ENCODE measurements at places on chromosomes 11 and 22.

- DNase-seq: no peak
These were observed 18.3 kb upstream of the GALNT18 start for GRCh38 chr11:11640152-11640551.

DNA sequence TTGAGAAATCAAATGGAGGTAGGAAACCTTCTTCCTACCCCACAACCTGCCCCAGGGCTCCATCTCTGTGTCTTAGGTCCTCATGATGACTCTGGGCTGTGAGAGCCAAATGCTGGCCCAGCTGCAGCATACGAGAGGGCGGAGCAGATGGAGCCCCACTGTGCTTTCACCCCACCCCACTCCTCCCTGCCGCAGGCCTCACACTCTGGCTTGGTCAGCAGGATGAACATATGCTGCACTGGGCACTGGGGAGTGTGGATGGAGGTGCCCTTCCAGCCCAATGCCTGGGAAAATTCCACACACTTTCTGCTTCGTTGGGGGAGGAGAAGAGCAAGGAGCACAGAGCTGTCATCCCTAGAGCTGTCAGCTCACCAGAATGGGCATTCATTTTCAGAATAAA lies 271.6 kb upstream of the CADM1 start:
- no peak for DNase-seq

DNA sequence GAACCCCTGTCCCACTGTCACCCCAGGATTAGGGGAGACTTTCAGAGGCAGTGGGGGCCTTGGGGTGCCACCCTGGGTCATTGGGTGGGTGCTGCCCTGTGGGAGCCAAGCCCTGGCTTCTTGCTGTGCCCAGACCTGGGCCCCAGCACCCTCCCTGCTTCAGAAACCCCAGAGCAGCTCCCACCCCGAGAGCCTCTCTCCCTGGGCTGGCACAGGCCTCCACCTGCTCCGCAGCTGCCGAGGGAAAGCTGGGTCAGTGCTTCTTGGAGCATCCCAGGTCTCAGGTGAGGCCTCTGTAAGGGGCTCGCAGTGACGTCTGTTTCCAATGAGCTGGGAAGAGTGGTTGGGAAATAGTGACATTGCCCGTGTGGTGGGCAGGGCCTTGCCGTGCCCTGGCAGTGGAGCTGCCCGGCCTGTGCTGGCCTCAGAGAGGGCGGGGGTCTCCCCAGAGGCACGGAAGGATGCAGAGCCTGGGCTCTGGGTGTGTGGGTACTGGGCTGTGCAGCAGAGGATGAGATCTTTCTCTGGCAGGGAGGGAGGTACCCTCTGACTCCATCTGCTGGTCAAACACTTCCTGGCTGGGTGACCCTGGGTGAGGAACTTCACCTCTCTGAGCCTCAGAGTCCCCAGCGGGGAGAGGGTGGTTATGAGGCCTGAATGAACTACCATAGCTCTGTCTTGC lies 23.0 kb downstream of the C22orf23 start:
- no peak for DNase-seq

DNA sequence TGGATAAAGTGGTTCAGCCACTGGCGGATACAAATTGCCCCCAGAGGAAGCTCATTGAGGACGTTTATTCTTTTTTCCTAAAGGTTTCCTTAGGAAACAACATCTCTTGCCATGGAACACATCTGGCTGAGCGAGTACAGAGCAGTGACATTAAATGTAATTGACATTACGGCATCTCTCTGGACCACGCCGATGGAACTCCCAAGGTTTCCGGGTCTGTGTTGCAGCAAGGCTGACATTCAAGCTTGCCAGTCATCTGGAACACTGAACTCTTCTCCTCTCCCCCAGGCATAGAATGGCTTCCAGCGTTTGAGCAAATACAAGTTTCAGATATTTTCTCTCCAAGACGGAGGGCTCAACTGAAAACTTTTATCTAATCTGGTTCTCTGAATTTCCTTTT lies 42.1 kb downstream of the CLMP start:
- DNase-seq: no peak

- DNase-seq: no peak
These were observed 76.9 kb upstream of the PITPNB start for GRCh38 chr22:27995801-27996528.

GRCh38 chr22:49046546-49047361 lies 780.9 kb downstream of the BRD1 start:
- DNase-seq: no peak

GRCh38 chr11:22703040-22703439 lies 36.6 kb downstream of the GAS2 start:
- DNase-seq: no peak

Measured in inflammatory macrophage (primary cell).